ENCODE measurements at places on chromosomes 1 and 21. TPM values are rescaled to one million over a fixed set of nuclear protein-coding genes. Genes with fewer than 3 reads are reported as not detected.

Gene GPR37L1
- total RNA-seq, result 0.34 TPM

Gene TNFRSF9
- 0.08 TPM for total RNA-seq

Gene C8A
- not detected for total RNA-seq

DNA sequence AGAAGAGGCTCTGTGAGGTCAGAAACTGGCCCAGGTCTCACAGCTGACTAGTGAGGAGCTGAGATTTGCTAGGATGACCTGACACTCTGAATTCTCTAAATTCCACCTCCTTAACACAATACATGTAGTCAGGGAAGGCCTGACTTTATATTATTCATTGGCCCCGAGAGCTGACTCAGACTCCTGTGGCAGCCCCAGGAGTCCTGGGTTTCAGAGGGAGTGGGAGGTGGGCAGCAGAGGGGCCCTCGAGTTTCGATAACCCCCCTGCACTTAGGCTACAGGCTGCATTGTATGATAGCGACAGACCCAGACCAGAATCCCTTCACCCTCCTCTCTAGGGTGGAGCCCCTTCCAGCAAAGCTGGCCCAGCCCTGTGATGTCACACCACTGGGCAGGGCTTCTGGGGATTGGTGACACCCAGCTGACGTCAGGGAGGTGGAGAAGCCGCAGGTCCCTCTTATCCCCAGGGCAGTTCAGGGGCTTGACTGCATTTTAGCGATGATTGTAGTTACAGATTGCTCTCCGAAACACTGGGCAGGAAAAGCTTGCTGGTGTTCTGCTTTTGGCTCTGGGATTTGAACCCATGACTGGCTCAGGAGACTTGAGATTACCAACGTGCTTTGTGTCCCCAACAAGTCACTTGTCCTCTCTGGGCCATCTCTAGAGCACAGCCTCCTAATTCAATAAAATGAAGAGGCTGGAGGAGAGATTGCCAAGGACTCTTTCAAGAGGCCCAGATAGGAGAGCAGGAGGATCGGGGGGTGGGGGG is 17.0 kb upstream of the GPR37L1 start:
- no peak for DNase-seq

Gene PTAFR
- 1.3 TPM for total RNA-seq

- no peak for DNase-seq
Measured at GRCh38 chr1:246291127-246291526, 216.0 kb downstream of the SMYD3 start.

DNA sequence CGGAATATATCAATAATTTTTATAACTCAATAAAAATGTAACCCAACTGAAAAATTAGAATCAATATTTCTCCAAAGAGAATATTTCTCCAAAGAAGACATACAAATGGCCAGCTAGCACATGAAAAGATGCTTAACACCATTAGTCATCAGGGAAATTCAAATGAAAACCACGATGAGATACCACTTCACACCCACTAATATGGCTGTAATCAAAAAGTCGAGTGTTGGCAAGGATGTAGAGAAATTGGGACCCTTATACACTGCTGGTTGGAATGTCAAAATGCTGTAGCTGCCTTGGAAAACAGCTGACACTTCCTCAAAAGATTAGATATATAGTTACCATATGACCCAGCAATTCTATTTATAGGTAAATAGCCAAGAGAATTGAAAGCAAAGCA is 133.0 kb downstream of the GPR52 start:
- DNase-seq, result no peak

DNA sequence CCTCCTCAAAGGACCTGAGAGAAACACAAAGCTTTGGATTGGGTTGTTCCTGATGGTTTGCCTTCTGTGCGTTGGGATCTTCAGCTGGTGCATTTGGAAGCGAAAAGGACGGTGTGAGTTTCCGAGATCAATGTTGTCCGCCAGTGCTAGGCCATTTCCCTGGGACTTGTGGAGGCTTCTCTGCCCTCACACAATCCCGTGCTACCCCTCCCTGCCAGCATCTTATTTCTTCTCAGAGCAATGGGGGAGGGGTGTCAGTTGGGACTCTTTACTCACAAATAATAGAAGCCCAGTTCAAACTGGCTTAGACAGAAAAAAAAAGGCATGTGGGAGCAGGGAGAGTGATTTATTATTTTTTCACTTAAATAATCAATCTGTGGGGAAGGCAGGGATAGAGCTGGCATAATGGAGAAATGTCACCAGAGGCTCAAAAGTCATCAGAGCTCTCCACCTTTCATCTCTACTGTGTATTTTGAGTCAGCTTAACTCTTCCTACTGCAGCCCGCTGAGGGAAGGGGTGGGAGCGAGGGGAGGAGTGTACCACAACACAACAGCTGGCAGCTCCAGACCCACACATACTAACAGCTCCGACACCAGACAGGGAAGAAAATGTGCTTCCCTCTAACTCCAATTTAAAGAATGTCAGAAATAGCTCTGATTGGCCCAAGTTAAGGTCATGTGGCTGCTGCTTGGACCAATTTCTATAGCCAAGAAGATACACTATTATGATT is 22.4 kb downstream of the LY9 start:
- no peak for DNase-seq

Gene BRDT
- not detected for total RNA-seq

DNA sequence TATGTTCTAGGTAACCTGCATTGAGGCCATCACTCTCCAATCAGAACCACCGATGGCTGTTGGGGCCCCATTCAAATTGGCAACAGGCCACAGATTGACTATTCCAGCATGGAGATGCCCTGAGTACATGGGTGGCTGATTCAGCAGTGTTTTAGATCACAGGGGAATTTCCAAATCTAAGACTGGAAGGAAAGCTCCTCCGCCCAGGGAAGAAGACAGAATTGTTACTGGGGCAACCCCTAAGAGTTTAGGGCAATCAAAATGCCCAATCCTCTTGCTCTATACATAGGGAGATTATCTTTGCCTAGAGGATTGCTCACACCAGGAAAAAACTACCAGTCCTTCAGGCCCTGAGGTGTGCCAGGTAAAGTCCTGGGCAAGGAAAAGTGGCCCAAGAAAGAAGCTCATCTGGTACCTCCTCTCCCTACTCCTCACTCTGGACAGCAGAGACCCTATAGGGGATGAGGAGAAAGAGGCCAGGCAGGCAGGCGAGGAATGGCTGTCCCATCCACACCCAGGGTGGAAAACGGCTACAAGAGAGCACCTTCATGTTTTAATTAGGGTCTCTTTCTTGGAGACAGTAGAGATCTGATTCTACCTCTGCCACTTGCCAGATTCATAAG is 5.8 kb downstream of the S100A8 start:
- DNase-seq, result no peak

Gene IPO13
- 25.0 TPM for total RNA-seq

All from ovary (tissue), 10 donors.